ENCODE measurements at places on chromosomes 3 and 15.

- DNase-seq, result no peak
Measured at GRCh38 chr3:154666542-154666941, 236.6 kb upstream of the GPR149 start.

- no peak for DNase-seq
Measured at GRCh38 chr3:141414800-141415462, 46.6 kb downstream of the ZBTB38 start.

DNA sequence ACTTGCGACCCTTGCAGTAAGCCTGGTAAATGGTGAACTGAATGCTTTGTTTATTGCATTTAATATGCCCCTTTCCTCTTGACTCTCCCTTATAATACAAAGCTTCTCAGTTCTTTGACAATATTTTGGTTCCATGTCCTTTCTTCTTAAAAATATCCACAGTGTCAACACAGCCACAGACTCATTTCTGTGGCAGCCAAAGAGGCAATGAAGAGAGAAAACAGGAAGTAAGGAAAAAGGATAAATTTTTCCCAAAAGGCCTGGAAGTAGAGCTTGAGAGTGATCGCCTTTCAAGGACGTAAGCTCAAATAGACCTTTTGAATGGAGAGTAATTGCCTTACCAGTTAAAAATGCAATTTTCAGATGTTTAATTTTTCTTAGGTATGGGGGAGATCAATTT, 59.4 kb downstream of the PEX5L start:
- no peak for DNase-seq

GRCh38 chr15:59847968-59848367, 156.1 kb upstream of the FOXB1 start:
- DNase-seq, result no peak

- DNase-seq, result no peak
Measured at GRCh38 chr15:62455441-62455921, 290.4 kb upstream of the C2CD4B start.

DNA sequence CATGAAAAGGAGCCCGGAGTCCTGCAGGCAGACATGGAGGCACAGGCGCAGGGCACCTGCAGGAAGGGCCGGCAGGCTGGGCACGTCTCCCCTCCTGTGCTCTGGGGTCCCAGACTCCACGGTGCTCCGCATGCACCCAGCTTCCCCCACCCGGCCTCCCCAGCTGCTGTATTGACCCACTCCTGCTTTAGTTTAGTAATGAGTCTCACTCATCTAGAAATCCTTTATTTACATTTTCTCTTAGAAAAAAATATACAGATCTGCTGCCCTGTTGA, 8.5 kb downstream of the MESP2 start:
- DNase-seq, result no peak

DNA sequence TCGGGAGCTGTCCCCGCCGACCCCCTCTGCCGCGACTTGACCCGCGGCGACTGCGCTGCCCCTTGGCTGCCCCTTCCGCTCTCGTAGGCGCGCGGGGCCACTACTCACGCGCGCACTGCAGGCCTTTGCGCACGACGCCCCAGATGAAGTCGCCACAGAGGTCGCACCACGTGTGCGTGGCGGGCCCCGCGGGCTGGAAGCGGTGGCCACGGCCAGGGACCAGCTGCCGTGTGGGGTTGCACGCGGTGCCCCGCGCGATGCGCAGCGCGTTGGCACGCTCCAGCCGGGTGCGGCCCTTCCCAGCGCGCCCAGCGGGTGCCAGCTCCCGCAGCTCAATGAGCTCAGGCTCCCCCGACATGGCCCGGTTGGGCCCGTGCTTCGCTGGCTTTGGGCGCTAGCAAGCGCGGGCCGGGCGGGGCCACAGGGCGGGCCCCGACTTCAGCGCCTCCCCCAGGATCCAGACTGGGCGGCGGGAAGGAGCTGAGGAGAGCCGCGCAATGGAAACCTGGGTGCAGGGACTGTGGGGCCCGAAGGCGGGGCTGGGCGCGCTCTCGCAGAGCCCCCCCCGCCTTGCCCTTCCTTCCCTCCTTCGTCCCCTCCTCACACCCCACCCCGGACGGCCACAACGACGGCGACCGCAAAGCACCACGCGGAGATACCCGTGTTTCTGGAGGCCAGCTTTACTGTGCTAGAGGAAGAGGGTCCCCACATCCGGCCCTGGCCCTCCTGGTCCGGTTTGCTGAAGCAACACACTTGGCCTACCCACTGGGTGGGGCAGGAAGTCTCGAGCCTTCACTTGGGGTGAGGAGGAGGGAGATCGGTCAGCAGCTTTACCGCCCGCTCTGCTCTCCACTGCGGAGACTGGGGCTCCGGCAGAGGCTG, at the start of gene RASSF1:
Gene RASSF1, minus strand, starts transcription at position 389 of the 882 bp plus-strand sequence. Its CDS starts 31 bp downstream, at position 358.
- no peak for DNase-seq

GRCh38 chr15:58409861-58410260, 21.9 kb upstream of the LIPC start:
- no peak for DNase-seq

GRCh38 chr3:195028877-195029606, 241.9 kb downstream of the XXYLT1 start:
- DNase-seq, result no peak

DNA sequence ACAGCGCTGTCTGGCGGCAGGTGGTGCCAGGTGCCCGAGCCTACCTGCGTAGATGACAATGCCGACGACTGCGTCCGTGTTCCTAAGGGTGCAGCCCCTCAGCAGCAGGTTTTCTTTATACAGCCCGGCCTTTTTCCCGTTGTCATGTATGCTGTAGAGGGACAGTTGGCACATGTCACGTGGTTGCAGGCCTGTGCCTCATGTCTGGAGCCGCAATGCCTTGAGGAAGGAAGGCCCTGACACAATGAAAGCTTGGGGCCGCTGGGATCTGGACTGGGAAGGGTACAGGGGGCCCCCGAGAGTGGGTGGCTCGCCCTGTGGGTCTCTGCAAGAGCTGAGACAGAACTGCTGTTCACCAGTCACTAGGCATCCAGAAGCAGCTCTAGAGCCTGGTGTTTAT, 136.0 kb downstream of the ATP10A start:
- no peak for DNase-seq

DNA sequence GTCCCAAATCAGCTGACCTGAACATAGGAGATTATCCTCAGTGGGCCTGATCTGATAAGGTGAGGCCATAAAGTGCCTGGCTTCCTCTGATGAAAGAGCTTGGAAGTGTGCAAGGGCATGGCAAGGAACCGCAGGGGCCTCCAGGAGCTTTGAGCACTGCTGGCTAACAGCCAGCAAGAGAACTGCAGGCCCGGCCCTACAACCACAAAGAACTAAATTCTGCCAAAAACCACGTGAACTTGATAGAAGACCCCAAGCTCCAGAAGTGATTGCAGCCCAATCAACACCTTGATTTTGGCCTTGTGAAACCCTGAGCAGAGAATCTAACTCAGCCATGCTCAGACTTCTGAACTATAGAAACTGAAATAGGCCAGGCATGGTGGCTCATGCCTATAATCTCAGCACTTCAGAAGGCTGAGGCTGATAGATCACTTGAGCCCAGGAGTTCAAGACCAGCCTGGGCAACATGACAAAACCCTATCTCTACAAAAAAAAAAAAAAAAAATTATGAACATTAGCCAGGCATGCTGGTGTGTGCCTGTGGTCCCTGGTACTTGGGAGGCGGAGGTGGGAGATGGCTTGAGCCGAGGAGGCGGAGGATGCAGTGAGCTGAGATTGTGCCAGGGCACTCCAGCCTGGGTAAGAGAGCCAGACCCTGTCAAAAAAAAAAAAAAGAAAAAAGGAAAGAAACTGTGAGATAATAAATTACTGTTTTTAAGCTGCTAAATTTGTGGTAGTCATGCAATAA, 7.7 kb upstream of the DIS3L start:
- DNase-seq, result no peak

DNA sequence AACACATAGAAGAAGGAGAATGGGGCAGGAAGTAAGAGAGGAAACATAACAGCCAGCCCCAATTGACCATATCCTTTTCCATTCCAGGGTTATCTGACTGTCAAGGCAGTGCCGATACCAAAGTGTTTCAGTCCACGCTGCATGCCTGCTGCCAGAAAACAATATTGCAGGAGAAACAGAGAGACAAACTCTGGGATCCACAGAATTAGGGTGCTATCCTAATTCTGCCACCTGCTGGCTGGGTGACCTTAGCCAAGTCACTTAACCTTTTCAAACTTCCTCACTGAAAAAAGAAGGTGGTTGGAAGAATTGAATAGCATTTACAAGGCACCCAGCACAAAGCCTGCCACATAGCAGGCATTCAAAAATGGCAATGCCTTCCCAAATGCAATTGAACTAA, 32.0 kb downstream of the GLB1 start:
- DNase-seq, result no peak

GRCh38 chr3:48655606-48656005, 7.1 kb downstream of the CELSR3 start:
- DNase-seq, result no peak

DNA sequence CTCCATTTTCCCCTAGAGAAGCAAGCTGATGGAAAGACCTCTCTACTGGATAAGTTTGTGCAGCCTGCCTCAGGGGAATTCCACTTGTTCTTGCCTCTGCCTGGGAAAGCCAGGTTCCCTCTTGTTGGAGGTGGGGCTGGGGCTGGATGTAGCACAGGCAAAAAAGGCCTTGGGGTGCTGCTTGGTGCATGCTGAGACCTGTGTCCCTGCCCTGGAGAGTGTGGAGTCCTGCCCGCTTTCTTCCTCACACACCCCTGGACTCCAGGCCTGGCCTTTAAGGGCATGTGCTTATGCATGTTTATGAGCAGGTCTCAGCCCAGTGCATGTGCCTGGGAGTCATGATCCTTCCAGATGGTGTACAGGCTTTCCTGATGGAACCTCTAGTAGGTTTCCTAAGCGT, 23.5 kb upstream of the JMJD7 start:
- DNase-seq, result no peak

GRCh38 chr15:49712846-49713450, 92.1 kb downstream of the DTWD1 start:
- DNase-seq, result no peak

DNA sequence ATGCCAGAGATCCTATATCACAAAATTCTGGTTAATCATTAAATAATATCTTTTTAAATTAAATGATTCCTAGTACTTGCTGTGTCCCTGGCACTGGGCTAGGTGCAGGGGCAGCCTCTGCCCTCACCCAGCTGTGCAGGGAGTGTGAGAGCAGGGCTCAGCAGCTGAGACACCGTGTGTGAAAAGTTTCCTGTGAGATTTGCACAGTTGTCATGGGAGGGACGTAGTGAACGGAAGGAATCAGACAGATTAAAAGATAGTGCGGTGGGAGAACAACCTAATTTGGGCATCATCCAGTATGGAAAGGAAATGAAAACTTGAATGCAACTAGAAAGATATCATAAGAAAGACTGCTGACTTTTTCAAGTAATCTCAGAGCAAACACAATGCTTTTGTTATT, 204.1 kb downstream of the SSR3 start:
- DNase-seq, result no peak

DNA sequence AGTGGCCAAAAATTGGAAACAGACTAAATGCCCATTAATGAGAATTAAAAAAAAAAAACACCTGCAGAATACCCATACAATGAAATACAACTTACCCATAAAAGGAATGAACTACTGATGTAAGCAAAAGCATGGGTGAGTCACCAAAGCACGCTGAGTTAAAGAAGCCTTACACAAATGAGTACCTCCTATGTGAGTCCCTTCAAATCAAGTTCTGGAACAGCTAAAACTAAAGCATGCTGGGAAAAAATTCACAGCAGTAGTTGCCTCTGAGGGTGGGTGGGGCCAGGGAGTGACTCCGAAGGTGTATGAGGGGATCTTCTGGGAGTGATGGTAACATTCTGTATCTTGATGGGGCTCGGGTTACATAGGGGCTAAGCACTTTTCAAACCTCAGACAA, 11.4 kb downstream of the MYO5C start:
- no peak for DNase-seq

DNA sequence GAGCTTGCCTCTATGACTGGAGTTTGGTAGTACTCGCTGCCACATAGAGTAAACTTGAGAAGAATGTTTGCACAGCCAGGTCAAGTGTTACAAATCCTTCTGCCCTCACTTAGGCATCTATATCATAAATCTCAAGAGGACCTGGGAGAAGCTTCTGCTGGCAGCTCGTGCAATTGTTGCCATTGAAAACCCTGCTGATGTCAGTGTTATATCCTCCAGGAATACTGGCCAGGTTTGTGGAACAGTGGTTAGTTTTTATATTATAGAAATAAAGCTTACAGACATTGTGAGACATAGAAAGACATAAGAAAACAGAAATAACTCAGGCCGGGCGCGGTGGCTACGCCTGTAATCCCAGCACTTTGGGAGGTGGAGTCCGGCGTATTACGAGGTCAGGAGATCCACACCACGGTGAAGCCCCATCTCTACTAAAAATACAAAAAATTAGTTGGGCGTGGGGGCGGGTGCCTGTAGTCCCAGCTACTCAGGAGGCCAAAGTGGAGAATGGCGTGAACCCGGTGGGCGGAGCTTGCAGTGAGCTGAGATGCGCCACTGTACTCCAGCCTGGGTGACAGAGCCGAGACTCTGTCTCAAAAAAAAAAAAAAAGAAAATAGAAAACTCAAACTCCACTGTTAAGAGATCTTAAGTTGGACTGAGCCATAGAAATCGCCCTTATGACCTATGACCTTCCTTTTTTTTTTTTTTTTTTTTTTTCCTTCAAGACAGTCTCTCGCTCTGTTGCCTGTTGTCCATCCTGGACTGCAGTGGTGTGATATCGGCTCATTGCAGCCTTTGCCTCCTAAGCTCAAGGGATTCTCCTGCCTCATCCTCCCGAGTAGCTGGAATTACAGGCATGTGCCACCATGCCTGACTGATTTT, 2.2 kb downstream of the RPSA start:
- no peak for DNase-seq

- DNase-seq, result no peak
Measured at GRCh38 chr3:187902041-187902471, 156.8 kb upstream of the BCL6 start.

- DNase-seq, result no peak
Measured at GRCh38 chr15:31271224-31271635, 55.4 kb upstream of the KLF13 start.

All from iPS DF 6.9 (cell line).